ENCODE measurements at places on chromosomes 3 and 15.

DNA sequence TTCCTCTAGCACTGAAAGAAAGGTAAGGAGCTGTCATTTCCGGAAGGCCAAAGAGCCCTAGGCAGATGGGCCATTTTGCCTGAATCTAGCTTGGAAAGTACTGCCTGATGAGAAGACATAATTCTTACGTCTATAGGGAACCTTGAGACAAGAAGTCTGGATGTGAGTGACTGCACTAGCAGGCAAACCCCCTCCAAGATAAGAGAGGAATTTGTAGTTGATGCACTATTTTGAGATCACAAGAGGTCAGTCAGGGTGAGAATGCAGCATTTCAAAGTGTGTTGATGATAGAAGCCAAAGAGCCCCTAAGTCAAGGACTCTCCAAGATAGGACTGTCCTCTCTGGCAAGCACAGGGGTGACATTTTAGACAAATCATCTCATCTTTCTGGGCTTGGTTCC is 99.2 kb downstream of the HES1 start:
- no peak for DNase-seq

DNA sequence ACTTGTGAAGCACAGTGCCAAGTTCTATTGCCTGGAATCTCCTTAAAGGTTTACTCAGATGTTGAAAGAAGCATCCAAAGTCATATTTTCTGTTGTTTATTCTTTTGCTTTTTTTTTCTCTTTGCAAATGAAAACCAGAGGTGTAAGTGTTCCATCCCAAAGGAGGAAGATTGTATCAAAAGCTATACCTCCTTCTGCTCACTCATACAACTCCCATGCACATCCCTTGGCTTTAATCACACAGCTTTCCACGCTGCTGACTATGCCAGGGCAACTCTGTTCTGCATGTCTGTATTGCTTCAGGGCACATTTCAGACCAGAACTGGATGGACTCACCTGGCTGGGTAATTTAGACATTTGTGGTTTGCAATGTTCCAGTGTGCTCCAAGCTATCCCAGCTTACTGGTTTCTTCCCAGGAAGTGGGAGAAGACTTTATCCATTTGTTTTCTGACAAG is 399.6 kb upstream of the TBL1XR1 start:
- no peak for DNase-seq

DNA sequence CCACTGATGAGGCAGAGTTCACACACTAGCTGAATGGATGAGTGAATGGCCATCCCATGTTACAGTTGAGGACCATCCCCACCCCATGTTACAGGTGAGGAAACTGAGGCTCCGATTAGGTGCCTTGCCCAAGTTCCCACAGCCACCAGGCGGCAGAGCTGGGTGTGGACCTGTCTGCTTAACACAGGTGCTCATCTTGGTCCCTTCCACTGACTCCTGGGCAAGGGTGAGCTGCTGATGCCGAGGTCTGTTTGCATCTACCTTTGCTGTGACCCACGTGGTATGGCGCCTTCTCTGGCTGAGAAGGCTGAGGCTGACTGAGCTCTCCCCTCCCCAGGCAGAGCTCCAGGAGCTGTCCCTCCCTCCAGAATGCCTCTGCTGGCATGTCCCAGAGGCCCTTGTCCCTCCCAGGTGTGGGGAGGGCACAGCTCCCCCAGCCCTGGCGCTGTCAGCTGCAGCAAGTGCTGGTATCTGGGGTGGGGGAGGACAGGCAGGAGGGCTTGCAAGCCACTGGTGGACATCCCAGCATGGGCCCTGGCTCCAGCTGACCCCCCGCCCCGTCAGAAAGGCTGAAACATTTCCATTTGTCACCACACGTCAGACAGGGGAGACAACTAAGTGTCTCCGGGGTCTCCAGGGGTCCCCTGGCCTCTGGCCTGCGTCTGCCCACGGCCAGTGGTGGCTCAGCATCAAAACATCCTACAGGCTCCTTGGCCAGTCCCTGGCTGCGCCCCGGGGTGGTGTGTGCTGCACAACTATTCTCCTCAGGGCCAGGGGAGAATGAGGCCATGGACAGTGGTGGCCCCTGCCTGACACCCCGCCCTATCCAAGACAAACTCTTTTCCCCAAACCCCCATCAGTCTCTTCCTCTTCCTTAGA is 105.4 kb downstream of the ADCY5 start:
- DNase-seq: no peak

DNA sequence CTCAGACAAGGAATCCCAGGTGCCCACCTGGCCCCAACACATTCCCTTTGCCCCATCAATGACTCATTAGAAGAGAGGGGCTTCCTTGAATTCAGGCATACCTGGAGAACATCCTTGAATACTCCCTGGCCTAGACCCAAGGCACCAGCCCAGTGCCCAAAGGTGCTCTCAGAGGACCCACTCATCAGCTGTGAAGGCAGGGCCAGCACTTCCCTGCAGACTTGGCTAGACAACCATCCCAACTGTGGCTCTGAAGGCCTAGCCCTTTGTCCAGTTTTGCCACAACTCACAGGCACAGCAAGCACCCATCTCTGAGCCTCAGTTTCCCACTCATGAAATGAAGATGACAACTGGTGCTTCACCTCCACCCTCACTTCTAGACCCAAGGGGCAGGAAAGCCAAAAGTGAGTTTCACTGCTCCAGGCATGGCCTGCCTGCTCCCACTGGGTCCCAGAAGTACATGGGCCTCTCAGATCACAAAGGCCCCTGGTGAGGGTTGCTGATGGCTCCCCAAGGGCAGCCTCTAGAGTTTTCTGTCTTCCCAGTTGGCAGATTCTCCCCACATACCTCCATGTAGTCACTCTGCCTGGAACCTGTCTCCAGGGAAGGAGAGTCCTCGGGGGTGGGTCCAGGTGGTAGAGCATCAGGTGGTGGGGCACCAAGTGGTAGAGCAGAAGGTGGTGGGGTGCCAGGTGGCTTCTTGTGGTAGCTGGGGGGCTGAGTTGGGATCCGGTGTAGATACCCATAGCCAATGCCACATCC is 7.5 kb downstream of the GORASP1 start:
- no peak for DNase-seq

- no peak for DNase-seq
Observed at GRCh38 chr3:56928379-56929068, 126.8 kb upstream of the ARHGEF3 start.

- no peak for DNase-seq
Observed at GRCh38 chr3:14812196-14812790, 6.5 kb upstream of the FGD5 start.

DNA sequence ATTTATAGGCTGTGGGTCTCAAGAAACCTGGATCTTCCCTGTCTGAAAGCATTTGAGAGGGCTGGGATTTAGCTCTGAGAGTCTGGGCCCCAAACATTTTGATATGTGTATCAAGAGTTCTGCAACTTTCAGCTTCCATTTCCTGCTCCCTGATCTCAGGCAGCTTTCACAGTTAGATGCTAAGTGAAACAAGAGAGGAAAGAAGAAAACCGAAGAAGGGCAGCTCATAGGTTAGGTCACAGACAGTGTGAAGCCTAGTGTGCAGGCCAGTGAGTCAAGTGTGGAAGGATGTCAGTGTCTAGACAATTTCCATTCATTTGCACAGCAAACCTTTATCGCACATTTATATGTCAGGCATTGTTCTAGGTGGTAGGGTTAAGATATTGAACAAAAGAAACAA is 173.6 kb upstream of the PROK2 start:
- no peak for DNase-seq

- no peak for DNase-seq
Observed at GRCh38 chr3:126781406-126781805, 77.4 kb downstream of the CHCHD6 start.

DNA sequence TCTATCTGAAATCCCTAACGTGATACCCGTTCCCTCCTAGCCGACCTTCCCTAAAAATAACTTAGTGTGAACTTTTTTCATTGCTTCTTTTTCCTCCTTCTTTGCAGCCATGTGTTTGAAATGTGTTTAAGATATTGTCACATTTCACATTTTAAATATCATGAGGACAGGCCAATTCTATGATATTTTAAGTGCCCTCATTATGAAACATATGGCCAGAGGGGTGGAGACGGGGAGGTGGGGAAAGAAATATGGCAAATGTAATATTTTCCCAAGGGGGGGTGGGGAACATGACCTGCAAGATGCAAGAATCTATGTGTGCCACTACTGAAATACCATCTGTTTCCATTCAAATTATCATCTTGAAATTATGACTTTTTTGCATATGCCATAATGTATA is 1039.2 kb downstream of the AGBL1 start:
- DNase-seq: no peak
